ENCODE measurements at places on chromosomes 4 and X.

DNA sequence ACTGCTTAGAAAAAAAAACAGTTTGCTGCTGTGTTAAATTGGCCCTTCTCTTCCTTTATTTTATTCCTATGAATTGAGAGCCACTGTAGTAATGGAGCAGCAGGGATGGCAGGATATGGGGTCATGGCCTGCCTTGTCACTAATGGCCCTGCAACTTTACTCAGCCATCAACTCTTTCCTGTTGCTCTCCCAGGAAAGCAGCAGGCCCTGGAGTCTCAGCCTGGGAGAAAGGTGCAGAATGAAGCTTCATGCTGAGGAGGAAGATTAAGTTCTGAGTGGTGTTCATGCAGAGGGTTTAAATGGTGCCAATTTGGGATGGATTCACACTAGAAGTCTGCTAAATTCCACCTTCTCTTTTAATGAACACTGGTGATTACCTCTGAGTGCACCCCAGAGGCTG lies 285.6 kb downstream of the GPAT3 start:
- no peak for DNase-seq

GRCh38 chr4:7299908-7300710 lies 107.8 kb downstream of the SORCS2 start:
- no peak for DNase-seq

- no peak for DNase-seq
These were observed 122.7 kb upstream of the PABPC5 start for GRCh38 chrX:91311969-91312368.

GRCh38 chrX:1144293-1144692 lies 68.2 kb downstream of the CRLF2 start:
- DNase-seq = no peak

DNA sequence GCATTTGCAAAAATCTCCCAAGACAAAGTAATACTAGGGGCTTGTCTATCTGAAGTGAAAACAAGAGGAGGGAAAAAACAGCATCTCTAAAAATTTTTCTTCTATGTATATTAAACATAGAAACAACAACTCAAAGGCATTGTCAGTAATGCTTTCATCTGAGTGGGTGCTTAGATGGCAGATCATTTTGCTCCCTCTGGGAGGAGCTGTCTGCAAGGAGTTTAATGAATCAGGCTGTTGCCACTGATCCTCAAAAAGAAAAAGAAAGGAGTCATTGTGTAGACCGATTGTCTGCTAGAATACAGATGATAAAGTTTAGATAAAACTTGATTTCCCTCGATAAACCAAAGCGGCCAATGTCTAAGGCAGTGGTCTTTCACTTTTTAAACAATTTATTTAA lies 49.7 kb upstream of the KLHL8 start:
- peak; percentile 64 for DNase-seq

- no peak for DNase-seq
These were observed 7.1 kb downstream of the TASL start for GRCh38 chrX:30570505-30570904.

DNA sequence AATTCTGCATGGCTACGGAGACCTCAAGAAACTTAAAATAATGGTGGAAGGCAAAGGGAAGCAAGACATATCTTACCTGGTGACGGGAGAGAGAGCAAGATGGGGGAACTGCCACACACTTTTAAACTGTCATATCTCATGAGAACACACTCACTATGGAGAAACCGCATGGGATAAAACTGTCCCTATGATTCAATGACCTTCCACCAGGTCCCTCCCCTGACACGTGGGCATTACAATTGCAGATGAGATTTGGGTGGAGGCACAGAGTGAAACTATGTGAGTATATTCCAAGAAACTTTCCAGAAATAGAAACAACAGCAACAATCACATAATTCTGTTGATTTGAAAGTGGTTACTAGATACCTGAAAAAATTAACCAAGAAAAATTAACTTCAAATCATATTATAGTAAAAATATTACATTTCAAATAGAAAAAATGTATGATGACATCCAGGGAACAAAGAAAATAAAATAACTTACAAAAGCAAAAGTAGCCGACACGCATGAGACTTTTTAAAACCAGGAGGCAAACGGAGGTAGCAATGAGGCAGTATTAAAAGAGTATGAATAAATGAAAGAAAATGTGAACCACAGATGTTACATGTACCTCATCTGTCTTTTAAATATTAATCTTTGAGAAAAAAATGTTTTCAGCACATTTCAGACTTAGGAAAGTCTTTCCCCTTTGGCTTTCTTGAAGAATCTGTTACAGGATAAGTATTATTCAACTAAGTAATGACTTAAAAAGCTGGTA lies 879.5 kb downstream of the TECRL start:
- DNase-seq = no peak

DNA sequence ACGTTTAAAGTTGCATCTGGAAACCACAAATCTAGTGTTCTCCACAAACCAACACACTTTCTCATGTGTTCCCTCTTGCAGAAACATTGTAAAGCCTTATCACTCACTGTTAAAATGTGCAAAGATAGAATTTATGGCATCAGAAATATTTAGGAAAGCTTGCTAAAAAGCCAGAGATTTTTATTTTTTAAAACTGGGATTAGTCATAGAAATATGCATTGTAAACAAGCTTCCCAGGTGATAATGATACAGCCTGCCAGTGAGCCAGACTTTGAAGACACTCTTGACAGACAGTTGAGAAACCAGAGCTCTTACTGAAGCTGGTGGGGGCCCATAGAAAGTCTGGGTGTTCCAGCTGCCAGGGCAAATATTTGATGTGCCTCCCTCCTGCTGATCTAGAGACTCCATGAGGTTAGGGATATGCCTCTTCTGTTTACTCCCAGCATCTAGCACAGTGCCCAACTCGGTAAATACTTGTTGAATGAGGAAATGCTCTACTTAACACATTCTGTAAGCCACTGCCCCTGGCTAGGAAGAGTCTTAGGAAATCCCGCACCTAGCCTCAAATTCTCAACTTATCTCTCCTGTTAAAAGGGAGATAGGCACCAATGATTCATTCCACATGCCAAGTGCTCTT lies 179.0 kb upstream of the RASGEF1B start:
- DNase-seq = no peak

GRCh38 chrX:39438603-39439602 lies 637.6 kb downstream of the MID1IP1 start:
- no peak for DNase-seq

- no peak for DNase-seq
These were observed 14.4 kb upstream of the CENPU start for GRCh38 chr4:184748251-184748652.

GRCh38 chr4:11732155-11732554 lies 303.5 kb upstream of the HS3ST1 start:
- DNase-seq = no peak

DNA sequence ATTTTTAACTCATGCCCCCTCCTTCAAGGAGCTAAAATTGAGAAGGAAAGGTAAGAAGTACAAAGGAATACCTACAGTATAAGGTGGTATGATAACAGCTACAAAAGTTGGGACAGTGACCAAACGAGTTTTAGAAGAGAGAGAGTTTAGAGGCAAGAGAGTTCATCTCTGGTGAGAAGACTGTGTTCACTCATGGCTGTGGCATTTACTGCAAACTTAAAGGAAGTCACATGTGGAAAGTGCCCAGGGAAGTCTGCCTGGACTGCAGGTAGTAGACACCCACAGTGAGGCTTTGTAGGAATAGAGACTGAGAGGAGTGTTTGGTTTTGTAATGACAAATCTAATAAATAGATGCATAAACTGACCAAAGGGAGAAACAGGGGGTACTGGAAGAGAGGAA lies 493.5 kb downstream of the IL15 start:
- DNase-seq = no peak

DNA sequence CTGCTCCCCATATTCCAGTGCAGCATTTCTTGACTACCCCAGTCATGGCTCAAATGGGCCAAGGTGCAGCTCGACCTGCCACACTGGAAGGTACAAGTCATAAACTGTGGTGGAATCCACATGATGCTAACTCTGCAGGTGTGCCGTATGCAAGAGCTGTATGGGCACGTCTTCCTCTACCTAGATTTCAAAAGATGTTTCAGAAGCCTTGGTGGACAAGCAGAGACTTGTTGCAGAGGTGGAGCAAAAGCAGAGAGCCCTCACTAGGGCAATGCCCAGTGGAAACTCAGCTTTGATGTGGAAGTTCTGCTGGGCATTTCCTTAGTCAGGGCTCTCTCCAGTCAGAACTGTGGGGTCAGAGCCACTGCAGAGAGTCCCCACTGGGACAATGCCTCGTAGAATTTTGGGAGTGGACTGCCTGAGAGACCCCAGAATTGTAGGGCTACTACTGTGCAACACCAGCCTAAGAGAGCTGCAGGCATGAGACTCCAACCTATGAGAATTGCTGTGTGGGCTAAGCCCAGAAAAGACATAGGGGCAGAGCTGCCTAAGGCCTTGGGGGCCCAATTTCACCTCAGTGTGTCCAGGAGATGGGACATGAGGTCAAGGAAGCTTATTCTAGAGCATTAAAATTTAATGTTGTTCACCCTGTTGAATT lies 65.7 kb downstream of the BEX3 start:
- DNase-seq = no peak

DNA sequence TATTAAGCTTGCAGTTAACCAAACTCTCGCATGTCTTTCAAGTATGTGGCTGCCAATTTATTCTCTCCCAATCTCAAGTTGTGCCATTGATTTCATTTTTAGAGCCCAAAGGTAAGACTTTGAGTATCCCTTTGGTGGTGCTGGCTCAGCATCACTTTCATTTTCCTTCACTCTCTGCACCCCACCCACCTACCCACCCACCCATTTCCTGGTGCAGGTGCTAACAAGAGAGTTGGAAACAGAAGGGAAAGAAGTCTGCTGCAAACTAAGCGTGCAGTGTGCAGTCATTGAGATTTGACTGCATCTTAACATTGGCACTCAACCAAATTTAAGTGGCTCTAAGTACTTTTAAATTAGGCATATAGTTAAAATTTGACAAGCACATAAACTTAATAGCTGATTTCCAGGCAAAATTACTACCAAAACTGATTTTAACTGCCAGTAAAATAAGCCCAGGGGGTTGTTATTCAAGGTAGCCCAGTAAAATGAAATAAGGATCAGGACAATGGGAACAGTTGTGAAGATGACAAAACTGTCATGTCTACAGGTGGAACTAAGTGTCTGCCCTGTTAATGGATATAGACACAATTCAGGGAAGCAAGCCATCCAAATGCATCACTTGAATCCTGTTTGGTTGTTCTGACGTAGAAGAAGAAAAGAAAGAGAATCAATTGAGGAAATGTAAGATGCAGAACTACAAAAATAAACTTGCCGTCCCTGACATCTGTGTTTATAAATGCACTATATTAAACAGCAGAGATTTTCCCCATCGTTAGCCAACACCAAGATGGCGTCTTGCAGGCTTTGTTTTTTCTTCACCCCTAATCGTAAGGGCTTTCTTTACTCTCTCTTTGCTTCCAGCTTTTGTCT lies 184.2 kb downstream of the KDR start:
- no peak for DNase-seq

GRCh38 chrX:132876523-132877338 lies 81.7 kb downstream of the HS6ST2 start:
- DNase-seq = no peak

DNA sequence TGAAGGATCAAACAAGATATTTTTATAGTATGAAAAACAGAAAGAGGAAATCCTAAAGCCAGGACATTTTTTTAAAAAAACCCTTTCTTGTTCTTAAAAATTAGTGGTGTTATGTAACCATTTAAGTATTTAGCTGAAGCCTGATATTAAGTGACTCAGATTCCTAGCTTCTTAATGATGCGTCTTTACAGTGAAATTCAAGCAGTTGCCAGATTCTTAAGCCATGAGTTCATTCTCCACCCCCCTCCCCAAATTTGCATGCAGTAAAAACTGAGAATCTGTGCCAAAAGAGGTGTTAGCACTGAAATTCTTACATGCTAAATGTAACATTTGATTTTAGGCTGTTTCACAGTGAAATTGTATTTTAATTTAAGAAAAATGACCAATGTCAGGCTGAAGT lies 180.8 kb downstream of the RAPGEF2 start:
- no peak for DNase-seq

GRCh38 chrX:137212078-137212632 lies 178.4 kb upstream of the GPR101 start:
- DNase-seq = no peak

- no peak for DNase-seq
These were observed 24.6 kb downstream of the GPC4 start for GRCh38 chrX:133390676-133391075.

DNA sequence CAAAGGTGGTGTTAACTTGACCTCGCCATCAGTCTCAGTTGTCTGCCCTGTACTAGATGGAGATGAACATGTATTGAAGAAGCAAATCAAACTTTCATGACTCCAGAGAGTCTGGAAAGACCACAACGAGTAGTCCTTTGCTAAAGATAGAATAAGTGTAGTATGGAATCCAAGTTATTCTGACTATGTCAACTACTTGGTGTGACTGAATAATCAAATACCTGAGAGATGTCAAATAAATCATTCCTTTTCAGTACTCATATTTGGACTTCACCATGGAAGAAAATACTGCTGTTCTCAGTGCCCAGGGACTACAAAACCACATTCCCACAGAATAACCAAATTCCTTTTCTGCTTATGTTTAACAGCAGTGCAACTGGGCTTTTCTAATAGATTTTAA lies 161.2 kb upstream of the SPRY1 start:
- DNase-seq = no peak

- DNase-seq = no peak
These were observed 70.3 kb downstream of the POLA1 start for GRCh38 chrX:24763989-24764388.

- DNase-seq = no peak
These were observed 174.4 kb upstream of the SPIN4 start for GRCh38 chrX:63525491-63525890.

DNA sequence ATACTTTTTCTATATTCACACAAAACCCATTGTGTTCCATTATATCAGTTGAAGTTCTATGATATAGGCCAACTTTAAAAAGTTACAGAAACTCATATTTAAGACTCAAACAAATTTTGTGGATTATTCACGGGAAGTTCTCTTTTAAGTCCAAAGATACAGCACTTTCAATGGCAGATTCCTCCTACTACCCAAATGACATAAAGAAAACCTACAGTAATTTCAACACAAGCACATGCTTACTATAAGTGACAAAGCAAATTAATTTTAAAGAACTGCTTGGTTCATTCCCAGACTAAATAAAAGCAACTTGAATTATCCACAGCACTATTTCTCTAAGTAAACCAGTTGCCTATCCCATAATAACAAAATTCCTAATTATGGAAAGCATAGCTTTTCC lies 4.1 kb downstream of the PPA2 start:
- no peak for DNase-seq

GRCh38 chr4:16764622-16765021 lies 133.8 kb downstream of the LDB2 start:
- no peak for DNase-seq

DNA sequence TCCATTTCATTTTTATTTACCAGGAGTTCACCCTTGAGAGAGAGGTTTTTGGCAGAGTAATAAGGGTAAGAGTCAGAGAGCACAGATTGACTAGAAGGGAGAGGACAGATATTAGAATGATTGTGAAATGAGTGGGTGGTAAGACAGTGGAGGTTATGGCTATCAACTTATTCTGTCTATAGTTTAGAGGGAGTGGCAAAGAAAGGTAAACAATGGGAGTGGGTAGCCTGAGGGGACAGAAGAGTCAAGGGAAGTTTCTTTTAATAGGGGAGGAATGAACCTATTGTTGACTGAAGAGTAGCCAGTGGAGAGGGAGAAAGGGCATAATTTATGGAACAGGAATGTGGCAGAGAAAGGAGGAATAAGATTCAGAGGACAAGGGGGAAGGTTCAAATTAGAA lies 186.5 kb upstream of the NRK start:
- DNase-seq = no peak

Measured in common myeloid progenitor, CD34-positive (primary cell).